Glutamatergic neuron (in vitro differentiated cells): ENCODE measurements at places on chromosomes 7 and 10.

DNA sequence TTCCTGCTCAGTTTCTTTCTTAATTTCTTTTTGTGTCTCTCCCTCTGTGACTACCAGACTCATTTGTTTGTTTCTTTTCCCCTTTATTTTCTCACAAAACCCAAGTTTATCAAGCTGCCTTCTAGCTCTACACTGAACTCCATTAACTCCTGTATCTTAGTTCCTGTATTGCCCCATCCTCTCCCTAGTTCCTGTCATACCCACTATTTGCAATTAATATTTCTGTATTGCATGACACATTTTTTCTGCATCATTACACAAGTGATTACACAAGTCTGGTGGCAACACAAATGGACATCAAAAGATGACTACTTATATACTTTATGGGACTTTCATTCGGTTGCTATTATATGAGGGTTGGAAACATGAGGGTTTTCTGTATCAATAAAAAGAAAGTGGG, 26.9 kb upstream of the OR9A4 start:
- DNase-seq: no peak

GRCh38 chr7:5360971-5361370, 62.7 kb downstream of the TNRC18 start:
- DNase-seq: no peak

DNA sequence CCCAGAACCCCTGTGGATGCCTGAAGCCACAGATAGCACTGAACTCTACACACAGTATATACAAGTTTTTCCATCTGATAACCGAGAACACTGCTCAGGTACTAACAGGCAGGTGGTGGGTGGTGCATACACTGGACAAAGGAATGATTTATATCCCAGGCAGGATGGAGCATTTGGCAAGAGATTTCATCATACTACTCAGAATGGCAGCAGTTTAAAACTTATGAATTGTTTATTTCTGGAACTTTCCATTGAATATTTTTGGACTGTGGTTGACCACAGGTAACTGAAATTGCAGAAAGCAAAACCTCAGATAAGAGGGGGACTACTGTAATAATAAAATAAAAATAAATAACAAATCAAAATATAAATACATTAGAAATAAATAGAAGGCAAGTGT, 10.9 kb upstream of the KCNMA1 start:
- no peak for DNase-seq

- DNase-seq: no peak
Observed at GRCh38 chr10:12164085-12164484, 31.6 kb downstream of the NUDT5 start.

- no peak for DNase-seq
Observed at GRCh38 chr10:34333513-34333912, 481.6 kb downstream of the PARD3 start.

- DNase-seq: no peak
Observed at GRCh38 chr10:2121929-2122328, 384.6 kb upstream of the ADARB2 start.

DNA sequence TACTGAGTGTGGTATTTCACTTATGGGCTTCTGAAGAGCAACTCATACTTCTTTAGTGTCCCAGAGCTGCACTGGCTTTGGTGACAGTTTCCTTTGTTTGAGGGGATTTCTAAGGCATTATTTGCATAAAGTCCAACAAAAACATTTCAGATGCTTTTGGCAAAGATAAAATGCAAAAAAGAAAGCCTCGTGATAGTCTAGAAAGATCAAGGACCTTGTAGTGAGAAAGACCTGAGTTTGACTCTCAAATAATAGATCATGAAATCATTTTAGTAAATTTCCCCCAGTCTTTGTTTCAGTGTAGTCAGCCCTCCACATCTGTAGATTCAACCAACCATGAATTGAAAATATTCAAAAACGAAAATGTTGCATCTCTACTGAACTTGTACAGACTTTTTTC, 107.4 kb downstream of the EEPD1 start:
- DNase-seq: no peak

- DNase-seq: no peak
Observed at GRCh38 chr7:20203316-20203715, 13.9 kb downstream of the MACC1 start.

- no peak for DNase-seq
Observed at GRCh38 chr10:14377591-14378175, 47.0 kb upstream of the FRMD4A start.
